ENCODE measurements at places on chromosomes 2 and 18. TPM values are rescaled to one million over a fixed set of nuclear protein-coding genes. Genes with fewer than 3 reads are reported as not detected.

Gene ABCG8
- not detected for total RNA-seq

Gene C2orf72
- total RNA-seq, result not detected

Gene SLC20A1
- total RNA-seq, result 105 TPM

Gene RSAD2
- 1.1 TPM for total RNA-seq

Gene GTF2A1L
- not detected for total RNA-seq

Gene SP140
- under 0.01 TPM for total RNA-seq

Gene C2orf78
- not detected for total RNA-seq

Gene WDFY1
- 102 TPM for total RNA-seq

Gene SKOR2
- not detected for total RNA-seq

Gene TLX2
- not detected for total RNA-seq

Gene GNAL
- 17.1 TPM for total RNA-seq

Gene PLGLB1
- total RNA-seq, result 0.34 TPM

Gene ACMSD
- total RNA-seq, result not detected

Gene RGPD3
- 0.34 TPM for total RNA-seq

Gene FBXO48
- 0.68 TPM for total RNA-seq

Gene SIX3
- 4.1 TPM for total RNA-seq

Gene MC4R
- not detected for total RNA-seq

Gene SLC9A4
- not detected for total RNA-seq

Gene LDLRAD4
- not detected for total RNA-seq

Gene CPO
- not detected for total RNA-seq

Gene MEMO1
- total RNA-seq, result 35.9 TPM

Gene ANKRD30BL
- not detected for total RNA-seq

Gene MPP4
- under 0.01 TPM for total RNA-seq

Gene CYP27C1
- 0.36 TPM for total RNA-seq

Gene CNGA3
- not detected for total RNA-seq

Gene RFX8
- not detected for total RNA-seq

Gene ALK
- 0.14 TPM for total RNA-seq

Gene IL36B
- under 0.01 TPM for total RNA-seq

Gene NEU4
- total RNA-seq, result 0.07 TPM

Gene GPR35
- 0.85 TPM for total RNA-seq
